HEK293T (cell line): ENCODE measurements at places on chromosomes 11 and 22.
A peak's percentile ranks its signal among the peaks of the same experiment; 100 is the strongest.

DNA sequence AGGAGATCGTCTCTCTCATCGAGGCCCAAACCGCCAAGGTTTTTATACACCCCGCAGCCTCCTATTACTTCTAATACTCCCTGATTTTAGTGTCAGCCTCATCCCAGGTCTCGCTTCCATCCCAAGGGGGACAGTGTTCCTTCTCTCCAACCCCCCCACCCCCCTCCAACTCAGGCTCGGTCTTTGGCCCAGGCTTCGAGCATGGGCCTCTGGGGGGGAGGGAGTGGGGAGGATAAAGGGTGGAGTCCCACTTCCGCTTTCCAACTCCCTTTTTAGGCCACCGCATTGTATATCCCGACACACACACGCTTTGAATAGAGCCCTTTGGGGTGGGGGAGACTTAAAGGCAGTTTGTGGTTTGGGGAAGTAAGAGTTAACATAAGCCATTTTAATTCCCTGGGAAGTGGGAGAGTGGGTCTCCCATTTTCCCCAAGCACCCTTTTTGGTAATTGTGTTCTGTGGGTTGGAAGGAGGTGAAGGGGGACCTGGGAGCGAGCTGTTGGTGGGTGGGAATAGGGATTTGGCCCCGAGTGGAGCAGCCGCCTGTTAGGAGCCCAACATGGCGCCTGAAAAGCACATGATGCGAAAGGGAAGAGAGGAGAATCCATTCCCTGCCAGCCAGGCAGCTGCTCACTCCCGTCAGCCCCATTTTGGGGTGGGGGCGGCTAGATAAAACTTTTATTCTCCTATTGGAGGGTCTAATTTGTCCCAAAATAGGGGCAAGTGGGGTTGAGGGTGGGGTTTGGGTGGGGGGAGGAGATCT lies 844 bp downstream of the PCF11 start:
- peak; percentile 41 for DNase-seq

DNA sequence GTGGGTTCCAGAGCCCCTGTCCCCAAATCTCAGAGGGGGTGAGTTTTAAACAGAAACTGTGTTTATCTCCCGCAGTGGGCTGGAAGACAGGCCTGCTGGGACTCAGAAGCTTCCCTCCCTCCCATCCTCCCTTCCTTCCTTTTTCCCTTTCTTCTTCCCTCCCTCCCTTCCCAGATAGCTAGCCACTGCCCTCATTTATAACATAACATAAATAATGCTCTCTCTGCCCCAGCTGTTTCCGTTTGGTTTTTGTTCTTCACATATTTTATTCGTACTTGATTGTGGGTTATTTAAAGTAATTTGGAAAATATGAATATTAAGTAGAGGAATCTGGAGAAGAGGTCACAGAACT lies 140.9 kb downstream of the TEAD1 start:
- DNase-seq = no peak

DNA sequence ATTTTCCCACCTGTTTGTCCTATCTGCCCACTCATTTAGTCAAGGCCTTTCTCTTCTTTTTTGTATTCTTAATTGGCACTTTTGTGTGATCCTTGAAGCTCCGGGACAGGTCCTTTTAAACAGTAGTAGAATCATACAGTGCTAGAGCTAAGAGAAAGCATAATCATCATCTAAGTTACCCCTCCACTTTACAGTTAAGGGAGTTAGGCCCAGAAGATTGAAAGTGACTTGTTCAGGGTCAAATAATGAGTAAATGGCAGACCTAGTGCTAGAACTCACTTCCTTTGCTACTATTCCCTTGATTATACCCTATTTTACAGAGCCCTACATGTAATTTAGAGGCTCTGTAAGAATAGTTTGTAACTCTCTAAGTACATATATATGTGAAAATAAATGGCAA lies 2.5 kb downstream of the USP47 start:
- DNase-seq = no peak

GRCh38 chr11:90849312-90849711 lies 626.5 kb upstream of the CHORDC1 start:
- DNase-seq = no peak

GRCh38 chr11:120929664-120930154 lies 94.2 kb upstream of the TBCEL start:
- peak; percentile 79 for DNase-seq

DNA sequence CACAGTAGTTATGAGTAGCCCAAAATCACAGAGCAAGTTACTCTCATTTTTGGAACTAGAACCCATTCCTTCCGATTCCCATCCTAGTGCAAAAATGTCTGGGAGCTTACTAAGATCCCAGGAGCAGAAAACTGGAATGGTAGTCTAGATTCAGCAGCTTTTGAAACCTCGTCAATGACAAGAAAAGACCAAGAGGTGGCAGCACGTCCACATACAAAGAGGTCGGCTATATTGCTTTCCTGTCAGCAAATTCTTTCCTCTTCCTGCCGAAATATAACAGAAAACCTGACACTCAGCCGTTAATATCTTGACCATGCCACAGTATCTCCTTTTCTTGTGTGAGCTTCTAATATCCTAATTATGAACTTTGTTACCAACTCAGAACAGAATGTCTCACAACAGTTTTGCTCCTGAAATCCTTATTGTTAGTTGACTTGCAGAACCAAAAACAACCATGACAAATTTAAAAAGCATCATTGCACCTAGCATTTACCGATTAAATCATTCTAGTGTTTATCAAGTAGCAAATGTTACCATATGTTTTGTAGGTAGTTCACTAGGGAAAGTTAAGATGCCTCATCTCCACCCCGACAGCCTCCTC lies 92.8 kb upstream of the OR9G4 start:
- peak; percentile 41 for DNase-seq

DNA sequence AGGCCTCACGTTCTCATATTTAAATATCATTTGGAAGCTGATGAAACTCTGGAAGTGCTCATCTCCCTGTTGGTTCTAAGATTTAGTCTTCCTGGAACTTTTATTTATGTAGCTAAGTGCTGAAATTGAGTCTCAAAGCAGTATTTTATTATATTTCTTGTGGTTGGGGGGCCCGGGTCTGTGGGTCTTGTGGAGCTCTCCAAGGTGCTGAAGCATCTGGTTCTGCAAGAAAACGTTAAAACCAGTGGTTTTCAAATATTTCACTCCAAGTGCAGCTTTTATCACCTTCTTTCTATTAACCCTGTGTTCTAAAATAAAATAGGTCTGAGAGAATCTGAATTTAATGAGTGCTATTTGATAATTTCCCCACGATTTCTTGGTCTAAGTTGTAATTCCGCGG lies 1404.8 kb downstream of the TBC1D22A start:
- no peak for DNase-seq

- DNase-seq = no peak
Measured at GRCh38 chr22:38028344-38029130, 28.7 kb upstream of the PICK1 start.

- peak; percentile 57 for DNase-seq
Measured at GRCh38 chr11:75583718-75584658, 21.9 kb downstream of the SERPINH1 start.

DNA sequence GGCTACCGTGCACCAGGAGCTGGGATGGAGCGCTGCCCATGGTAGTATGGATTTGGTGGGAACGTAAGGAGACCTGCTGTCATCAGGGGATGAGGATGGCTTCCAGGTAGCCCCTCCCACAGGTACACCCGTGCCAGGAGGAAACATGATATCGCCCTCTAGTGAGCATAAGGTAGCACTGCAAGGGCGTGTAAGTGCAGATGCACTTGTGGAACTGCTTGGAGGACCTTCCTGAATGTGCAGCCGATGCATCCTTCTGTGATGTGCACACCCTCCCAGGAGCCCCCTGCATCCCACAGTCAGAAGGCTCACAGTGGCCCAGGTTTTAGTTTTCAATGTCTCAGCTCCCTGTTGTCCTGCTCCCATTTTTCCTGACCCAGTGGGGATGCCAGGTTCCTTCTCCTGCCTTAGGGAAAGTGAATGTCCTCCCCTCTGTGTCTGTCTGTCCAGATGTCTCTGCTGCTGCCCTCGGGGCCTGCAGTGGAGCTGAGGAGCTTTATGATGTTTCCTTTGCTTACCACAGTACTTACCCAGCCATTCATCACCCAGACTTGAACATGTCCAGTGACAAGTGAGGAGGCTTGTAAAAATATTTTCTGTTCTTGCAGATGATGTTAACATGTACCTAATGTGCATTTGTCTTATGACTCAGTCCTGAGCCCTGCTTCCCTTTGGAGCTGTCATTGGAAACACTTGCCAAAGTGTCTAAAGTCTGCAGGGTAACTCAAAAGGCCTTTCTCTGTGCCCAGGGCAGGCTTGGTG lies 49.2 kb downstream of the DBX1 start:
- DNase-seq = peak; percentile 79

DNA sequence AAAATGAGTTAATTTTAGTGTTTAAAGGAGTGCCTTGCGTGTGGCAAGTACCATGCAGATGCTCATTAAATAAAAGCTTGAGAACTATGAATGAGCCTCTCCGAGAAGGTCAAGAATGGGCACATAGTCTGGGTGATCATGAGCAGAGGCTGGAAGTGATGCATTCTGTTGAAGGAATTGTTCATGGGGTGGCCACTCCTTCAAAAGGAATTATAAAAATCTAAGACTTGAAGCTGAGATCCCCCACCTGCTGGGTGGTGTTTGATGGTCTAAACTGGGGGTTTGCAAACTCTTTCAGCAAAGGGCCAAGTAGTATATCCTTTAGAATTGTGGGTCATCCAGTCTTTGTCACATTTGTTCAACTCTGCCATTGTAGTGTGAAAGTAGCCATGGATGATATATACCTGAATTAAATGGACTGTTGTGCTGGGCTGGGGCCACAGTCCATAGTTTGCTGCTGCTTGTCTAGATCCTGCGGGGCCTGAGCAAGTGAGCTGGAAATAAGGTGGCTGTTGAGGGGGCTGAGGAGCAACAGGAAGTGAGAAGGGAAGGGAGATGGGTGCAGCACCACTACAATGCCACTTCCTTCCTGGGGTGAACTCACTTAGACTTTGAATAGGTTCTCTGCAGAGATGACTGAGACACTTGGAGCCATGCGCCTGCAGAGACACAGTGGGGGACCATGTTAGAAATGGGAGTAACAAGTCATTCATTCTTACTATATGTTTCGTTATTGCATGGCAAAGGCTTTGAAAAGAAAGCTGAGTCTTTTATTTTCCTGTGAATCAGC lies 179.0 kb downstream of the SNX19 start:
- no peak for DNase-seq

- DNase-seq = no peak
Measured at GRCh38 chr22:50305923-50306566, 1.4 kb downstream of the PLXNB2 start.

GRCh38 chr11:218815-219593 lies 11.5 kb downstream of the RIC8A start:
- DNase-seq = no peak

GRCh38 chr11:33268945-33269540 lies 11.9 kb downstream of the HIPK3 start:
- DNase-seq = no peak

DNA sequence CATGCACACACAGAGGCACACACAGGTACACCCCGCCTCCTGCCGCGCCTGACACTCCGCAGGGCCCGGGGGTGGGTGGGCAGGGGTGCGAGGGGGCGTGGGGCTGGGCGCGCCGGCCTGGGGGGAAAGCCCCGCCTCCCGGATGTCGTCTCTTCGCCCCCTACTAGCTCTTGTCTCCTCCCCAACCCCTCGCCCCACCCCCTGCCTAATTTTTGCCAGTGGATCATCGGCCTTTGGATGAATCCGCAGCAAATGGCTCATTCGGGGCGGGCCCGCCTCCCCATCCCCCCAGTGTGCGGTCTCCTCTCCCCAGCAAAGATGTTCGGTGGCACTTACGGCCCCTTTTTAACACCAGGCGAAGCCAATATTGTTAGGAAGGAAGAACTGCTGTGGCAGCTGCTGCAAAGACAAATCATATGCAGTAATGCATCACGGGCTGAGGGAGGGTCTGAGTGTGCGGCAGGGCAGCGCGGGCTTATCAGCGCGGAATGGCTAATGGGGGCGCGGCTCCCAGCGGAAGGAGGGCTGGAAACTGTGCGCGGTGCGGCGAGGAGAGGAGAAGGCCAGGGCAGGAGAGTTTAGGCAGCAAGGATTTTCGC lies 13.4 kb upstream of the NECTIN1 start:
- DNase-seq = no peak

DNA sequence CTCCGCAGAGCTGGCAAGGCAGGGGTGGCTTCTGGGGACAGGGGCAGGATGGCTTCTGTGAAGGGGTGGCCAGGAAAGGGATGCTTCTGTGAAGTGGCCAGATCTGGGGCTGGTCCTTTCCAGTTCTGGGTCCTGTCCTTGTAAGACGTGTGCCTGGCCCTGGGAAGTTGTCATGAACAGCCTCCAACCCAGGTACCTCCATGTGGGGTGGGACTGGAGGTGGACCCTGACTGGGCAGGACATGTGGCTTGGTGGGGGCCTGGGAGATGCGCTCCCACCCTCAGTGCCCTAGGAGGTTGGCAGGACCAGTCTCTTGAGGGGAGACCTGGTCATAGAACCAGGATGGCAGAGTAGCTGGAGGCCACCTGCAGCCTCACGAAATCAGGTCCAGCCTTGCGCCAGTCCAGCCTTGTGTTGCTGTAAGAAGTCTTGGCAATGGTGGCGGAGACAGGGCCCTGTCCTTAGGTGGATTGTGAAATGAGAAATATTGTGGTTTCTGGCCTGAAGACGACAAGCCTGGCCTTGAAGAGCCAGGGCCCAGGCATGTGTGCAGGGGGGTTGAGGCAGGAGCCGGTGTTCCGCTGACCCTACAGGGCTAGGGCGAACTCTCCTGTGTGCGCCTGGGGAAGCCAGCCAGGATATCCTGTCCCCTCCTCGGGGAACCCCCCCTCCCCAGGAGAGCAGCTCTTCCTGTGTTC lies 2.6 kb downstream of the KCNQ1 start:
- no peak for DNase-seq

DNA sequence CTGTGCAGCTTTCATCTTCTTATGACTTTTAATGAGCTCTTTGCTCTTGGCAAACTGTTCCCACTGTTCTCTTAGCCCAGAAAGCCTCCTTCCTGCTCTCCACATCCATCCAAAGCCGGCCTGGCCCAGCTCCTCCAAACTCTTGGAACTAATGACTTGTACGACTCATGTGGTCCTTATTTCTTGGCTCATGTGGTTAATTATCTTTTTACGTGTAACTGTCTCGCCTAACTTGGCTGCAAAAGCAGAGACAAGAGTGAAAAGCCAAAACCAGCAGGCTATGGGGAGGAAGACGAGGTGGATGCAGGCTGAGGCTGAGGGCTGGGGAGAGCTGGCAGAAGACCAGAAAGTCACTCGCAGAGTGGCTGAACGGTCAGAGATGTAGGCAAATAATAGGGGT lies 5.5 kb downstream of the CSNK2A3 start:
- DNase-seq = no peak

GRCh38 chr11:6623391-6624363 lies 4.5 kb upstream of the TPP1 start:
- no peak for DNase-seq

DNA sequence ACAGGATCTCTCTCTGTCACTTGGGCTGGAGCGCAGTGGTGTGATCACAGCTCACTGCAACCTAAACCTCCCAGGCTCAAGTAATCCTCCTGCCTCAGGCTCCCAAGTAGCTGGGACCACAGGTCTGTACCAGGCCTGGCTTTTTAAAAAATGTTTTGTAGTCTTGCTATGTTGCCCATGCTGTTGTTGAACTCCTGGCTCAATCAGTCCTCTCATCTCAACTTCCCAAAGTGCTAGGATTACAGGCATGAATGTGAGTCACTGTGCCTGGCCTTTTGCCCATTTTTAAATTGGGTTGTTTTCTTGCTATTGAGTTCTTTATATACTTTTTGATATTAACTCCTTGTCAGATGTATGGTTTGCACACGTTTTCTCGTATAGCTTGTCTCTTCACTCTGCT lies 33.0 kb upstream of the PITPNB start:
- DNase-seq = no peak

GRCh38 chr11:9947231-9947864 lies 283.5 kb downstream of the SWAP70 start:
- no peak for DNase-seq

- DNase-seq = no peak
Measured at GRCh38 chr11:75087319-75088305, 9.1 kb downstream of the OR2AT4 start.

GRCh38 chr11:74820763-74821162 lies 72.1 kb downstream of the RNF169 start:
- no peak for DNase-seq
